ENCODE measurements at places on chromosomes 5 and 9.
A peak's percentile ranks its signal among the peaks of the same experiment; 100 is the strongest.

GRCh38 chr5:145988993-145989392, 52.6 kb downstream of the SH3RF2 start:
- no peak for DNase-seq

GRCh38 chr5:17734011-17734410, 99.8 kb downstream of the TAF11L14 start:
- no peak for DNase-seq

DNA sequence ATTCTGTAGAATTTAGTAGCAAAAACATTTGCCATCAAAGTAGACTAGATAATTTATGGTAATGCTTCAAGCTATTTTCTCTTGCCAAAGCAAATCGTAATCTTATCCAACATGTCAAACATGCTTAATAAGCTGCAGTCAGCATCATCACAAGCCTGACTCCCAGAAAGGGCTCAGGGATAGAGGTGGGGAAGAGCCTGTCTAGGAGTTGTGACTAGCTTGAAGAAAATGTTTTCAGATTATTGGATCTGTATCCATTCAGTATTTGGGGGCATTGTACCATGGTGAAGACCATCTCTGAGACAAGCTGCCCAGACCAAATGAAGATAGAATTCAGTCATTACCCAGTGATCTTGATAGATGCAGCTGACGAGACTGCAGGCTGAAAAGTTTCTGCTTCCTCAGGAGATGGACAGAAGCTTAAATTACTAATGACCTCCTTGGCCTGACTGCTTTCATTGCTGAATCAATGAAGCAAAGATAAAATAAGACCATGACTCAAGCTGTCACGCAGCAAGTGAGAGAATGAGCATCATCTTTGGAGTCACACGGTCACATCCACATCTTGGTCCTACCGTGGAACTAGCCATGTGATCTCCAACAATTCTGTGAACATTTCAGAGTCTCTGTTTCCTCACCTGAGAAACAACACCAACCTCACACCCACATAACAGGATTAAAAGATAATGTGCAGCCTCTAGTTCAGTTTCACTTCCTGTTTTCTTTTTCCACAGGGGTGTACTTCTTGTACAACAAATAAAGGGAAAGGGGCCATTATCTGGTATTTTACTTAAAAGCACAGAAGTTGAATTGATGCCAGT, 9.4 kb downstream of the ERAP2 start:
- DNase-seq, result no peak

DNA sequence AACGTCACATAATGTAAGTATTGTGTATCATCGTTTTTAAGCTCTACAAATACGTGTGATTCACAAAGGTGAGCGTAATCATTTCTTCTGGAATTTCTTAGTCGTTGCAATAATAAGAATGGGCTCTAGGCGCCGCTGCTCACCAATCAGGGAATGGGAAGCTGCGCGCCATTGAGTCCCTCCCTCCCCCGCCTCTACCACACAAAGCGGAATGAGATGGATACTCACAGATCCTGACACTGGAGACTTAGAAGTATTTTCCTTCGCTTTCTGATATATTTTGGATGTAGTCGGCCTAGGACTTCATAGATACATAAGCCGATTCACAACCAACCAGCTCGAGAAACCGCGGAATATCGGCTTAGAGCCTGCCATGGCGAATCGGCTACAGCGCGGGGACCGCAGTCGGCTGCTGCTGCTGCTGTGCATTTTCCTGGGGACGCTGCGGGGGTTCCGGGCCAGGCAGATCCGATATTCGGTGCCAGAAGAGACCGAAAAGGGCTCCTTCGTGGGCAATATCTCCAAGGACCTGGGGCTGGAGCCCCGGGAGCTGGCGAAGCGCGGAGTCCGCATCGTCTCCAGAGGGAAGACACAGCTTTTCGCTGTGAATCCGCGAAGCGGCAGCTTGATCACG, at the start of gene PCDHGA11:
Gene PCDHGA11 (plus strand): TSS at position 197 of the 634 bp plus-strand sequence. CDS start 177 bp downstream, at position 374.
- peak; percentile 59 for DNase-seq

- DNase-seq, result no peak
Measured at GRCh38 chr9:124849801-124850200, 3.5 kb upstream of the WDR38 start.

DNA sequence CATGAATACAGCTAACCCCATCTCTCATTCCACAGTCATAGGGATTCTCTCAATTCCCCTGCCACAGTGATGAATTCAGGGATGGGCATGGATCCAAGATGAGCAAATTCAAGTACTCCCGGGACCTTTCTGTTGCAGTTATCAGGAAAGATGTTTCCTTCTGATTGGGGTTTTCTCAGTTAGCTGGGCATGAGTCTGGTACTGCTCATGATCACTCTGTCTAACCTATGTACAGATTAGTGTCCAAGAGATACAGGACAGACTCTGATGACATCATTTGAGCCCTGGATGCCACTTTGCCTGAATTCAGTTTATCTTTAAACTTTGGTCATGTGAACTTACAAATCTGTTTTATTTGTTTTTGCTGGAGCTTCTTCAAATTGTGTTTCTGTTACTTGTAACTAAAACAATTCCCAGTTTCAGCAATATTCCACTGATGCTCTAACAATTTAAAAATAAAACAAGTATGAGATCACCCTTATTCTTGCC, 257.7 kb upstream of the KLF9 start:
- DNase-seq, result no peak
